Glomerular endothelial cell (primary cell): ENCODE measurements at places on chromosomes 12 and 14.

- no peak for DNase-seq
Observed at GRCh38 chr14:88025313-88025712, 20.4 kb downstream of the GPR65 start.

- no peak for DNase-seq
Observed at GRCh38 chr14:64880221-64881121, 764 bp upstream of the SPTB start.

DNA sequence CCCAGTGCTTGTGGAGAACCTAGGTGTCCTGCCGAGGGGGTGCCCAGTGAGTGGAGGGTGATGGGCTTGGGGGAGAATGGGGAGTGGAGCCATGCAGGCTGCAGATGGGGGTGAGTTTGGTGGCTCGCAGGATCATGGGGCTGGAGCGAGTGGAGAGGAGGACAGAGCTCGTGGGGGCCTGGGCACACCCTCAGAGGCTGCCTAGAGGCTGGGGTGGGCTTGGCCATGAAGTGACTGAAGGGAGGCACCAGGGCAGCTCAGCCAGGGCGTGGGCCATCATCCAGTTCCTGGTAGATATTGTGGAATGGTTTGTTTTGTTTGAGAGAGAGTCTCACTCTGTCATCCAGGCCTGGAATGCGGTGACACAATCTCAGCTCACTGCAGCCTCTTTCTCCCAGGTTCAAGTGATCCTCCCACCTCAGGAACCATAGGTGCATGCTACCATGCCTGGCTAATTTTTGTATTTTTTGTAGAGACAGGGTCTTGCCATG, 43.4 kb upstream of the AMN start:
- DNase-seq, result no peak

DNA sequence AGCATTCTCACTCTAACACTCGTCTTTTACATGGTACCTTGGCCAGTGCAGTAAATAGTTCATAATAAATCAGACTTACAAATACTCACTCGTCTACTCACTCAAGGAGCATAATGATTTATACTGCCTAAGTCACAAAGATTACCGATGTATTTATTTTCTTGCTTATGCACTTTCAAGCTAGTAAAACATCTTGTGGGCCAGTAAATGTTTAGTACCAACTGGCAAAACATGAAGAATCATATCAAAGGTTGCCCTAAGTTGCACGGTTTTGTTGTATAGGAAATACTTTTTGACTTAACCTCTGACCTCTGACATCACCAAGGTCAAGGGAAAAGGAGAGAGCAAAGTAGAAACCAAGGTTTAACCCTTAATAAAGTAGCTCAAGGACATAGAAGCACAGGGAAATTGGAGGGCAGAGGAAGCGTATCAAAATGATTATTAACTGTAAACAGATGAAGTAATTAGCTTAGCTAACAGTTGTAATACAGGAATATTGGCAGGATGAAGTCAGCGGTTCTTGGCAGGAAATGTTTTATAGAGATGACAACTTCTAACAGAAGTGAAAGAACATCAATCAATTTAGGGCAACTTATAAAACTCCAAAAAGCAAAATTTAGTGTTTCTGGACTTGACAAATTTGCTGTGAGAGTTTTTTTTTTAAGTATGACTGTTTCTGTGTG, 131.9 kb downstream of the HMGA2 start:
- DNase-seq, result no peak

DNA sequence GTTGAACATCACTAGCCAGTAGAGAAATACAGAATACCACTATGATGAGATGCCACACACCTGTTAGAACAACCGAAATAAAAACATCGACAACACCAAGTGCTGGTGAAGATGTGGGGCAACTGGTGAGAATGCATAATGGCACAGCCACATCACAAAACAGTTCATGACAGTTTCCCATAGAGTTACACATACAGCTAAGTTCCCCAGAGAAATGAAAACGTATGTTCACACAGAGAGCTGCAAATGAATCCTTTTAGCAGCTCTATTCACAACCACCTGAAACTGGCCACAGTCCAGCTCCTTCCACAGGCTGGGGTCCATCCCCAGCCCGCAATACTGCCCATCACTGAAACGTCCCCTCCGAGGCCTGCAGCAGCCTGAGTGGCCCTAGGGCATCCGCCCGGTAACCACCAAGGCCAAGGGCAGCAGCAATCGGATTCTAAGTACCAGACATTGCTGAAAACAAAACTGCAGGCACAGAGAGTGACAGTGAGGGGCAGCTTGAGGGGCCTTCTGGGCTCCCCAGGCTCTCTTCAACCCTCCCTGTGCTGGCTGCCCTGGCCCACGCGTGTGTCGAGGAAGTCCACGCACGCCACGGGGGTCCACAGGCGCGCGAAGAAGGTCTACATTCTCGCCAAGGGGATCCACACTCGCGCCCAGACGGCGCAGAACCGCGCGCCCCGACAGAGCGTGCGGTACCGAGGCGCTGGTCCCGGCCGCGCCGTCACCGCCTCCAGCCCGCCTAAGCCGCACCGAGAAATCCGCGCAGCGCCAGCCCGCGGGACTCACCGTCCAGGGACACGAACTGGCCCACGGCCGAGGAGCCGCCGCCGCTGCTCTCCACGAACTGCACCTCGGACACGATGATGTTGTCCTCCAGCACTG, 903 bp downstream of the BRF1 start:
- DNase-seq, result no peak

DNA sequence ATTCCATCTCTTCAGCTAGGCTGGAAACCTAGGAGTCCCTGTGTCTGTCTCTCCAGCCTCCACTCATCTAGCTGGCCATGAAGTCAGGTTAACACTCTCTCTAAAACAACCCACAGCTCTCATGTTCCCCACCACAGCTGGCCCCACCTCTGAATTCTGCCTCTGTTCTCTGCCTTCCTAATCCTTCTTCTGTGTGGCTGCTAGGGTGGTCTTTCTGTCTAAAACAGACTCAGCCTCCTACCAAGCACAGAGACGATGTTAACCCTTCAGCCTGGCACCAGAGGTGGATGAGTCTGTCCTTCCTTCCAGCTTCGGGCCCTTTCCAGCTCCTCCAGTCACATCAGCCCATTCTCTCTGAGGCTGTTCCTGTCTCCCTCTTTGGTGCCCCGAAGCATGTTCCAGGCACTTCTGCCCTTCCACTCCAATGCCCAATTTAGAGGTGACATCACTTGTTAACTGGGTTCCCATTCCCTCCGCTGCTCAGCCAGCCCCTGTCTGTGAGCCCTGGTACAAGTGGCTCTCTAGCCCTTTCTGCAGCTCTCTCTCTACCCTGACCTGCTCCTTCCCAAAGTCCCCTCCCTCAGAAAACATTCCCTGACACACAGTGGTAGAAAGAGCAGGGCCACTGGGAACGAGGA, 9.1 kb downstream of the FIGNL2 start:
- no peak for DNase-seq

GRCh38 chr12:76883811-76884210, 5.0 kb upstream of the CSRP2 start:
- DNase-seq, result no peak

- no peak for DNase-seq
Observed at GRCh38 chr12:75724928-75725312, 213.5 kb upstream of the KRR1 start.

DNA sequence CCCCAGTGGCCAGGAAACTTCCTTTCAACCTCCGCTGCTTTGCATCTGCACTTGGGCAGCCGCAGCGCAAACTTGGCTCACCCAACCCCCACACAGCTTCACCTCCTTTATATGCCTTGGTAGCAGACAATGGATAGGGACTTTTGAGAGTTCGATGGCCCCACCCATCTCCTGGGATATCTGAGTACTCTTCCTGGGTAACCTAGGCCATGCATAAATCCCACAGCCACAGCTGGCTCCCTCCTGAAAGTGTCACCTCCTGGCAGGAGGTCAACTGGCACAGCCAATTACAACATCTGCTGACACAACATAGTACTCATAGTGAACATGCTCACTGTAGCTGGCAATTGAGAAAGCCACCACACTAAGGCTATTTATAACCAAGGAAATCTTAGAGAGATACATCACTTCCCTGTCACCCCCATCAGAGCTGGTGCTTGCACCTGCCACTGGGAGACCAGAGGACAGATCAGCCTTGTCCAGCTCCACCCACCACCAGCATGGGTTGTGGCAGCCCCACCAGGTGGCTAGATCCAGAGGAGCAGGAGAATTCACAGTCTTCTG, 410.0 kb downstream of the SYT1 start:
- DNase-seq, result no peak

DNA sequence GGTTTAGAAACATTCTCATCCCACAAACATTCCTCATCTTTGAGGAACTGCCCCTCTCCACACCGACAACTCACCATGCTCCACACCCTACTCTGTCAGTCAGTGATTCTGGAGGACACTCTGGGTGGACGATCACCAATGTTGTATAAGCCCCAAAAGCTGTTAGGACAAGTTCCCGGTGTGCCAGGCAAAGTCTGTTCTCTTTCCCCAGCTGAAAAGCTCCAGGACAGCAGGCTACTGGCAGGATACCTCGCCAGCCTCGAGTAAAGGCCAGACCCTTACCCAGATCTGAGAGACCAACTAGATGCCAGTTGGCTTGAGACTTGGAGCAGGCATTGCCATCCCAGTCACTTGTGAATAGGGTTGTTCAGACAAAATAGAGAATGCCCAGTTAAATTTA, 12.0 kb downstream of the KRT5 start:
- DNase-seq, result no peak

GRCh38 chr12:22287776-22288621, 46.5 kb downstream of the ST8SIA1 start:
- no peak for DNase-seq

GRCh38 chr14:59582845-59583509, 6.4 kb upstream of the CCDC175 start:
- no peak for DNase-seq

- no peak for DNase-seq
Observed at GRCh38 chr14:101929946-101930345, 34.4 kb upstream of the DYNC1H1 start.

GRCh38 chr14:52950410-52950897, 396 bp downstream of the FERMT2 start:
- DNase-seq, result no peak

DNA sequence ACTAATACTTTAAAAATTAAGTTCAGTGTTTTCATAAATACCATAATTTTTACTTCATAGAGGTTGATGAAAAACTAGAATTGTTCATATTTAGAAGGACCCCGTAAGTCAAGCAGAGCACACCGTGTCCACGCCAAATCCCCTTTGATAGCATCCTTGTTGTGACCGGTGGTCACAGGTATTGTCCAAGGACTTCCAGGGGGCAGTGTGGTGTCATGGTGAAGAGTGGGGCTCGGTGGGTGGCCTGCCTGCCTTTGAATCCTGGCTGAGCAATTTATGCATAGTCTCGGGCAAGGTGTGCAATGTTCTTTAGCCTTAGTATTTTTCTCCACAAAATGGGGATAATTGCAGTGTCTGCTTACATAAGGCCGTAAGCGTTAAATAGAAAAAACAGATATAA, 169.9 kb downstream of the KTN1 start:
- DNase-seq, result no peak

DNA sequence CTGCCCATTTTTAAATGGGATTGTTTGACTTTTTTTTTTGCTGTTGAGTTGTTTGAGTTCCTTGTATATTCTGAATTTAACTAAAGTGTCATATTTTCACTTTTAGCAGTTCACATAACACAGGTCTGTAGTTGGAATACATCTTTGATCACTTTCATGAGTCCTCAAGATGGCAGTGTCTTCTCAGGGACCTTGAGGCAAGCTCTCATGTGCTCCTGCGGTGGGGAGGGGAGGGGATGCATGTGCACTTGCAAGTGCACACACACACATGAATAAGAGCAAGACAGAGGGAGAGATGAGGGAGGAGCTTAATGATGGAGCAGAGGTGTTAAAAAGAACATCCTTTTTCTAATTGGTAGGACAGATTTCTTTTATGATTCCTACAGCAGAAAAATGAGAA, 291.4 kb upstream of the OR4E1 start:
- DNase-seq, result no peak

DNA sequence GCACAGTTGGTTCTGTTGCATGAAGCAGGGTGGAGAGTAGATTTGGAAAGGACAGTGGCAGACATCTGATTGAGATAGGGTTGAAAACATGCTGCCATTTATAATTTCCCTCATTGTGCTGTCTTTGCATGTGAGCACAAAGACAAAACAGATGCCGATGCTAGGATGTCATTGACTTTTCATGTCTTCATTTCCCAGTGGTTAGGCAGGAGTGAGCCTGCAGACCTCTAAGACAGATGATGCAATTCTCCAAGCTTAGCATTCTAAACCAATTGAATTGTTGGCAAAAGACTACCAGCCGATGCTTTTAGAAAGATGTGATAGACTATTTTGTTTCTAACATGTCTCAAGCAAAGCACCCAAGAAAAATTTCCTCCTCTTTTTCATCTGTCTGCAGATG, 37.1 kb upstream of the PELI2 start:
- no peak for DNase-seq

DNA sequence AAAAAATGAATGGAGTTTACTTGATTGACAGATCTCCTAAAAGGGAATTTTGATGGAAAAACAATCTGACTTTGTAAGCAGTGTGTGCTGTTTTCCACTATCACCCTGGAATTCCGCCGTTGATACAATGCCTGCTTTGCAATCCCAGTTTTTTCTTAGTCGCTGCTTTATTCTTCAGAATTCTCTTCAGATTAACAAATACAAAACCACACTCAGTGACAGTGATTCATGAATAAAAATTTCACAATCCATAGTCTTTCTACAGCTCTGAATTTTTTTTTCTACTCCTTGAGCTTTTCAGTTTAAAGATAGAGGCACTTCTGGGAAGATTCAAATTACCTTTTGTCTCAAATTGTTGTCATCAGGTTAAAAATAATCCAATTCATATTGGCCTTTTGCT, 44.6 kb upstream of the KITLG start:
- DNase-seq, result no peak

DNA sequence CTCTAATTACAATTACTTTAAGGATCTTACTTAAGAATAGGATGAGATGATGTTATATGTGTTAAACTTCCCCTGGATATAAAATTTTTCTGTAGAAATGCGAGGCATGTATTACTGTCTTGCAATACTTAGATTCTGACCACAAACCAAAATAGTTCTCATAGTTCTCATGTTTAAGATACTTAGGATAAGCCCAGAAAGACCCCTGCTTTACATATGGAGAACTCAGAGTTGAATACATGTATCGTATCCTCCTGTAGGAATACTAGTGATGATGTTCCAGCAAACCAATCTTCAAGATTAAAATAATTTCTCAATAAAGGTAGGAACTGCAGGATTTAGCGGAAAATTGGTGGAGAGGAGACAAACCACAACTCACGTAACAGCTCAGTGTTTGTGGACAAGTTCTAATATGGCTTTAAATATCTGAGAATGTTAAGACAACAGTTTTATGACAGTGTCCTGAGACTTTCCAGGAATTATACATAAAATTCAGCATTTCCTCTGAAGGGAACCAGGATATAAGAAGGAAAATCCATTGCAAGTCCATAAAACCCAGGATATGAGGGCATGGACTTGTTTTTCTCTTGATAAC, 114.7 kb upstream of the CRY1 start:
- no peak for DNase-seq

DNA sequence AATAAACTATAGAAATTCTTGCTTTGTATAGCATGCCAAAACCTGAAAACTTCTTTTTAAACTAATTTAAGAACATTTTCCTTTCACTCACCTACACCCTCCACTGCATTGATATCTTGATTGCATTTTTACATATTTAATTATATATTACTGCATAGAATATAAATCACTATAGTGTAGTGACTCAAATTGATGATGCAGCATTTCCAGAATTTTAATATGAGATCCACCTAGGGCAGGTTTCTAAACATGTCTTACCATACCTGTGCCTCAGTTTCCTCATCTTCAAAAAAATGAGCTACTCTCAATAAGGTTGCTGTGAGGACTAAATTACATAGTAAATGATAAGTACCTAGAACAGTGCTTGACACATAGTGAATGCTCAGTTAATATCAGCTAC, 881.5 kb downstream of the RPS29 start:
- no peak for DNase-seq
